Smooth muscle cell of the pulmonary artery (primary cell): ENCODE measurements at places on chromosomes 1 and 21. TPM values are rescaled to one million over a fixed set of nuclear protein-coding genes. Genes with fewer than 3 reads are reported as not detected.

The FOXD3 gene
- not detected in 2 replicates for total RNA-seq

The KRTAP7-1 gene
- total RNA-seq, result not detected in 2 replicates

The MARK1 gene
- total RNA-seq, result 1.2 and 2.0 TPM in 2 replicates

The SLC45A3 gene
- total RNA-seq, result 3.7 and 4.3 TPM in 2 replicates

The PCNX2 gene
- total RNA-seq, result 24.5 TPM in 2 replicates

The CD5L gene
- not detected in 2 replicates for total RNA-seq

The HENMT1 gene
- total RNA-seq, result 1.9 and 3.4 TPM in 2 replicates

The LRRC8B gene
- total RNA-seq, result 0.89 and 0.98 TPM in 2 replicates

The CLDN14 gene
- 0.26 and 1.1 TPM in 2 replicates for total RNA-seq

The MROH7 gene
- 0.39 and 0.73 TPM in 2 replicates for total RNA-seq

The RNU1-1 gene
- total RNA-seq, result under 0.01 TPM in 2 replicates

The PPFIA4 gene
- 32.2 and 39.6 TPM in 2 replicates for total RNA-seq

The KIF21B gene
- 0.13 and 0.91 TPM in 2 replicates for total RNA-seq

The RHBDL2 gene
- 0.46 and 0.91 TPM in 2 replicates for total RNA-seq

The LYPD8 gene
- total RNA-seq, result 0.10 TPM in 1 of 2 replicates, not detected in the other

The USP33 gene
- 53.6 and 87.1 TPM in 2 replicates for total RNA-seq

The ZNF593OS gene
- total RNA-seq, result not detected in 2 replicates

The SLFNL1 gene
- 0.46 and 0.86 TPM in 2 replicates for total RNA-seq

The SORT1 gene
- total RNA-seq, result 16.7 and 27.4 TPM in 2 replicates

The CRYAA gene
- total RNA-seq, result not detected in 2 replicates

The VWA5B1 gene
- total RNA-seq, result not detected in 2 replicates

The KCNQ4 gene
- total RNA-seq, result 0.53 and 1.2 TPM in 2 replicates

The OR6N1 gene
- not detected in 2 replicates for total RNA-seq

The RXRG gene
- 0.03 TPM in 1 of 2 replicates, not detected in the other for total RNA-seq

The THEM5 gene
- total RNA-seq, result not detected in 2 replicates

The DIRAS3 gene
- 3.3 and 8.8 TPM in 2 replicates for total RNA-seq

The PLA2G2D gene
- not detected in 2 replicates for total RNA-seq

The LCK gene
- total RNA-seq, result not detected in 2 replicates

The FNDC7 gene
- 0.07 and 0.33 TPM in 2 replicates for total RNA-seq

The UTP25 gene
- total RNA-seq, result 11.1 and 13.1 TPM in 2 replicates

The NPHS2 gene
- not detected in 2 replicates for total RNA-seq

The WDR77 gene
- total RNA-seq, result 26.7 and 35.2 TPM in 2 replicates

The PEAR1 gene
- 12.7 and 15.9 TPM in 2 replicates for total RNA-seq

The HYI gene
- total RNA-seq, result 31.5 and 35.6 TPM in 2 replicates

The C1orf74 gene
- 2.4 and 2.6 TPM in 2 replicates for total RNA-seq

The UMODL1 gene
- total RNA-seq, result 0.03 TPM in 1 of 2 replicates, not detected in the other

The ADPRS gene
- total RNA-seq, result 27.4 and 35.4 TPM in 2 replicates

The GREM2 gene
- 5.4 and 14.7 TPM in 2 replicates for total RNA-seq

The FRRS1 gene
- total RNA-seq, result 10.0 and 32.4 TPM in 2 replicates
